ENCODE measurements at places on chromosomes 3 and 15.

DNA sequence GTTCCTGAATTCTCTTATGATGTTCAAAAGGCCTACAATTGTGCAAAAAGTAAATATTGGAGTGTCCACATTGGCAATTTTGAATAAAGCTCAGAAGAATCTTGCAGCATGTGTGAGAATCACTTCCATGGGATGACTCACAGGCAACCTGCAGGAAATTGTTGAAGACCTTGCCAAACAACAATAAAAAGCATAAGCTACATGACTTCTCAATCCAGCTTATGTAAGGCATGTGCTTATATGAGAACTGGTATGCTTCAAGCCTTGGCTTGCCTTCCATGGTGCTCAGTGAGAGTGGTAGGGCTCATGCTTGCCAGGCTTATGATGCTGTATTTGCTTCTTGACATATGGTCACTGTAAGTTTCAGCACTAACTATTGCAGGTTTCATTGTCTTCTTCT, 18.4 kb upstream of the BCHE start:
- no peak overlapping the region for H3K4me3 ChIP-seq
- H3K27me3 ChIP-seq: no peaks in the 10 kb centered on the region
- no peak for DNase-seq
- H3K27ac ChIP-seq: no peak overlapping the region

DNA sequence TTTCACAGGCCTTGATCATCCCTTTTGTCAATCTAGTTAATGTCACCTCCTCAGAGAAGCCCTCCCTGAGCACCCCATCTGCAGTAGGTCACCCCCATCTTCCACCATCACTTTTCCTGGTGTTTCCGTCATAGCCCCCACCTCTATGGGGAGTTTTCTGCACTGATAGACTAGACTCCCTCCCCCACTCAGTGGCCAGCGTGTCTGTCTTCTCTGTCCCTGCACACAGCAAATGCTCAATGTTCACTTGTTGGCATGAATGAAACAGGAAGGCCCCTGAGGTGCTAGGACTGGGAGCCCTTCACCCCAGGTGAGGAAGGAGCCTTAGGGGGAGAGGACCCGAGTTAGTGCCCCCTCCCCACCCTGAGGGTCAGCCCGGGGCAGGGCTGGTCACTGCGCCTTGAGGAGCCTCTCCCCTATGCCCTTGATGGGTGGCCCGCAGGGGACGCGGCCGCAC, 15.8 kb upstream of the FANCD2 start:
- no peaks in the 10 kb centered on the region for H3K36me3 ChIP-seq
- H3K4me3 ChIP-seq: peak overlapping the region; percentile 76
- no peaks in the 10 kb centered on the region for H3K27me3 ChIP-seq
- H3K27ac ChIP-seq: no peak overlapping the region
- no peak for DNase-seq
- peaks cover 14% of the 10 kb centered on the region for H3K4me1 ChIP-seq

DNA sequence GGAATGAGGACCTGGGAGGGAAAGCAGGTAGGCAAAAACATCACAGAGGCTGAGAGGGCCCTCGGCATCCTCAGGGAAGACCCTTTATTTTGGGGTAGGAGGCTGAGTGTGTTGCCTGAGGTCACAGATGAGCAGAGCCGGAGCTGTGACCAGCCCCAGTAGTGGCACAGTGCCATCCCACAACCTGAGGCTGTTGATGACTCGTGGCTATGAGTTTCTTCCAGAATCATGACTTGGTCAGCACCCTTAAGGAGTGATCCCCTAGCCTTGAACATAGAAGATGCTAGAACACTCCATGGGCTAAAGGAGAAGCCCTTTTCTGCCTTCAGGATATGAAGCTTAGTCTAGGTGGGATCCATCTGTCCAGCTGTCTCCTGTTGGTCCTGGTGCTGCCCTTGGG, 19.5 kb upstream of the CXCR6 start:
- no peak overlapping the region for H3K27ac ChIP-seq
- H3K4me3 ChIP-seq: no peak overlapping the region
- no peaks in the 10 kb centered on the region for H3K27me3 ChIP-seq
- H3K4me1 ChIP-seq: no peaks in the 10 kb centered on the region
- peaks cover 31% of the 10 kb centered on the region for H3K36me3 ChIP-seq

- peaks cover 4% of the 10 kb centered on the region for H3K4me1 ChIP-seq
- no peak overlapping the region for H3K27ac ChIP-seq
- H3K36me3 ChIP-seq: no peaks in the 10 kb centered on the region
- no peaks in the 10 kb centered on the region for H3K27me3 ChIP-seq
- H3K4me3 ChIP-seq: no peak overlapping the region
Observed at GRCh38 chr3:42999212-42999611, 20.1 kb downstream of the GASK1A start.

Data from neuronal stem cell (in vitro differentiated cells).